ENCODE measurements at places on chromosomes 11 and 22.

- peak; percentile 87 for DNase-seq
Observed at GRCh38 chr22:38240734-38241252, 32.0 kb downstream of the TMEM184B start.

DNA sequence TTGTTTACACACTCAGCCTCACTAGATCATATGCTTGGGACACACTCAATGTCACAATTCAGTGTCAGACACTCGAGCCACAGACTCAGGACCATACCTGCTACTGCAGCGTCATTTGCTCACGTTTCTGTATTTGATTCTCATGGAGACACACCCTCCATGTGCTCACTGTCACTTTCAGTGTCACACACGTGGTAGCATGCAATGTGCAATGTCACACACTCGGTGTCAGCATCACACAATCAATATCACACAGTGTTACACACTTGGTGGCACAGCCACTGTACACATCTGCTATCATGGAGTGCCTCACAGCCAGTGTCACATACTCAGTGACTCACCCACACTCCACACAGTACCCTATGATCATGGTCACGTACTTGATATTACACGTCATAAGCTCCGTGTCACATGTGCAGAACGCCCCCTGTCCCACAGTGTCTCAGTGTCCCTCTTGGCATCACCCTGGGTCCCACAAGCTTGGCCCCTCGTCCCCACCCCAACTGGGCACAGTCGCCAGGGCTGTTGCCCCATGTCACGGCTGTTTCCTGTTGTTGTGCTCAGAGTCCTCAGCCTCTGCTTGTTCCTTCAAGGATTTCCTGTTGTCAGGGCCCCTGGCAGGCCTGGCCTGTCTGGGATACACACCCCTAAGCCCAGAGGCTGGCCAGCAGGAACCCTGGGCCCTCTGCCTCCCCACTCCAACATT, 49.6 kb downstream of the PDE2A start:
- no peak for DNase-seq

DNA sequence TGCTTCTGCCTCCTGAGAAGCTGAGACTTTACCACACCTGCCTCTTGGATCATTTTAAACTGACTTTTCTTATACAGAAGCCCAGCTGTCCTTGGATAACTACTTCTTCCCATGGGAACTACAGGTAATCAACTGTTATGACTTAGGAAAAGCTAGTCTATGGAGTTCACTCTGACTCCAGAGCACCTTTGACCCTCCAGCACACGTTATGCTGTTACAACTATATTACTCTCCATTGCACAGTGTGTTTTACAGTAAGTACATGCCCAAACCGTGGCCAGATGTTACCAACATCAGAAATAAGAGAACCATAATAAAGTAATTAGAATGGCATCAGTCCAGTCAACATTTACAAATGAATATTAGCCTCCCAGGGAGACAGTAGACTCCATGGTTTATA, 21.3 kb upstream of the TSG101 start:
- DNase-seq: no peak

- DNase-seq: peak; percentile 88
Observed at GRCh38 chr11:5123802-5124521, 14.2 kb downstream of the OR52A5 start.

All from choroid plexus epithelial cell (primary cell).